ENCODE measurements at places on chromosomes 1 and 21. TPM values are rescaled to one million over a fixed set of nuclear protein-coding genes. Genes with fewer than 3 reads are reported as not detected.

CD164L2 gene
- not detected for total RNA-seq

LENEP gene
- total RNA-seq = not detected

ADAM15 gene
- total RNA-seq = 97.2 TPM

FBXO2 gene
- total RNA-seq = 8.4 TPM

RAB13 gene
- total RNA-seq = 126 TPM

GART gene
- 64.5 TPM for total RNA-seq

NPHS2 gene
- not detected for total RNA-seq

GPR3 gene
- 2.0 TPM for total RNA-seq

JTB gene
- total RNA-seq = 164 TPM

RIMKLA gene
- total RNA-seq = 0.27 TPM

SPATA45 gene
- total RNA-seq = not detected

ATP8B2 gene
- 27.9 TPM for total RNA-seq

CBR1 gene
- 158 TPM for total RNA-seq

PALMD gene
- 0.46 TPM for total RNA-seq

SPAG17 gene
- not detected for total RNA-seq

BRDT gene
- total RNA-seq = not detected

NFYC gene
- 38.7 TPM for total RNA-seq

SHISAL2A gene
- 0.34 TPM for total RNA-seq

S100A14 gene
- total RNA-seq = 0.67 TPM

SLC22A15 gene
- total RNA-seq = 1.1 TPM

RNF11 gene
- 28.0 TPM for total RNA-seq

PKLR gene
- total RNA-seq = not detected

ILF2 gene
- 266 TPM for total RNA-seq

CYP4A11 gene
- not detected for total RNA-seq

SLC25A34 gene
- total RNA-seq = not detected

WDR3 gene
- total RNA-seq = 27.0 TPM

SCMH1 gene
- 13.9 TPM for total RNA-seq

F13B gene
- not detected for total RNA-seq

LCE3E gene
- total RNA-seq = not detected

LDLRAD2 gene
- total RNA-seq = 0.15 TPM

ITGB3BP gene
- total RNA-seq = 24.5 TPM

CFHR1 gene
- not detected for total RNA-seq

IRF2BP2 gene
- 75.7 TPM for total RNA-seq

PLEKHO1 gene
- total RNA-seq = 7.5 TPM

NRIP1 gene
- 16.2 TPM for total RNA-seq

LCA5L gene
- 1.2 TPM for total RNA-seq

OR2L8 gene
- not detected for total RNA-seq

OSBPL9 gene
- 40.3 TPM for total RNA-seq

DNASE2B gene
- not detected for total RNA-seq

WDR4 gene
- 30.5 TPM for total RNA-seq

WNT3A gene
- total RNA-seq = not detected

SYPL2 gene
- total RNA-seq = 0.10 TPM

A3GALT2 gene
- not detected for total RNA-seq

IGFN1 gene
- total RNA-seq = 0.64 TPM

MYBPHL gene
- not detected for total RNA-seq

CERS2 gene
- 248 TPM for total RNA-seq

CALML6 gene
- 0.49 TPM for total RNA-seq

MXRA8 gene
- 0.61 TPM for total RNA-seq

PSRC1 gene
- total RNA-seq = 24.3 TPM

RGS16 gene
- total RNA-seq = 0.30 TPM

AUNIP gene
- total RNA-seq = 6.7 TPM

ATP1A2 gene
- 0.07 TPM for total RNA-seq

SPRR2B gene
- total RNA-seq = not detected

CFHR2 gene
- not detected for total RNA-seq

GALNT2 gene
- total RNA-seq = 141 TPM

TSPAN2 gene
- 1.6 TPM for total RNA-seq

ZZZ3 gene
- total RNA-seq = 16.1 TPM

ADAM30 gene
- total RNA-seq = not detected
